Pancreas (tissue), 10 donors: ENCODE measurements at places on chromosomes 7 and 10. TPM values are rescaled to one million over a fixed set of nuclear protein-coding genes. Genes with fewer than 3 reads are reported as not detected.

Gene ARHGEF5
- 20.0 TPM for total RNA-seq

Gene LIPM
- total RNA-seq: not detected

Gene OR13A1
- not detected for total RNA-seq

Gene SLC26A3
- not detected for total RNA-seq

Gene TMEM225B
- total RNA-seq: 1.1 TPM

Gene RNF32
- 0.70 TPM for total RNA-seq

Gene AQP1
- total RNA-seq: 273 TPM

Gene CCDC146
- 2.5 TPM for total RNA-seq

Gene LOXL4
- total RNA-seq: 3.7 TPM

- no peak for DNase-seq
Observed at GRCh38 chr10:121096617-121097431, 245.7 kb downstream of the WDR11 start.

GRCh38 chr7:7438851-7439250 is 96.8 kb downstream of the COL28A1 start:
- no peak for DNase-seq

- DNase-seq: no peak
Observed at GRCh38 chr7:7857143-7857583, 111.4 kb upstream of the GLCCI1 start.

GRCh38 chr10:61995220-61995503 is 93.7 kb downstream of the ARID5B start:
- DNase-seq: no peak

- DNase-seq: no peak
Observed at GRCh38 chr7:132730105-132730504, 153.8 kb upstream of the PLXNA4 start.

DNA sequence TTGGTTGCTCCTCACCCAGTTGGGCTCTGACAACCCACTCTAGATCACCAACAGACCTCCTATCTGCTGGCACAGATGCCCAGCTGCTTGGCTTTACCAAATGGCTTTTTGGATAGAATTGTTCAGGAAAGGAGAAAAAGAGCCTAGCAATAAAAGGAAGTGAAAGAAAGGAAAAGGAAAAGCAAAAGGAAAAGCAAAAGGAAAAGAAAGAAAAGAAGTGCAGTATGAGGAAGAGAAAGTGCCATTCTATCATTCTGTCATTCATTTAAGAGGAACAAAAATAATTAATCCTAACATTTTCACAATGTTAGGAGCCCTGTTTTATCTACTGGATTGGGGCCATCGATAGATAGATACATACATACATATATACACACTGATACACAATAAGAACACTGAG is 353.6 kb downstream of the THSD7A start:
- DNase-seq: no peak

DNA sequence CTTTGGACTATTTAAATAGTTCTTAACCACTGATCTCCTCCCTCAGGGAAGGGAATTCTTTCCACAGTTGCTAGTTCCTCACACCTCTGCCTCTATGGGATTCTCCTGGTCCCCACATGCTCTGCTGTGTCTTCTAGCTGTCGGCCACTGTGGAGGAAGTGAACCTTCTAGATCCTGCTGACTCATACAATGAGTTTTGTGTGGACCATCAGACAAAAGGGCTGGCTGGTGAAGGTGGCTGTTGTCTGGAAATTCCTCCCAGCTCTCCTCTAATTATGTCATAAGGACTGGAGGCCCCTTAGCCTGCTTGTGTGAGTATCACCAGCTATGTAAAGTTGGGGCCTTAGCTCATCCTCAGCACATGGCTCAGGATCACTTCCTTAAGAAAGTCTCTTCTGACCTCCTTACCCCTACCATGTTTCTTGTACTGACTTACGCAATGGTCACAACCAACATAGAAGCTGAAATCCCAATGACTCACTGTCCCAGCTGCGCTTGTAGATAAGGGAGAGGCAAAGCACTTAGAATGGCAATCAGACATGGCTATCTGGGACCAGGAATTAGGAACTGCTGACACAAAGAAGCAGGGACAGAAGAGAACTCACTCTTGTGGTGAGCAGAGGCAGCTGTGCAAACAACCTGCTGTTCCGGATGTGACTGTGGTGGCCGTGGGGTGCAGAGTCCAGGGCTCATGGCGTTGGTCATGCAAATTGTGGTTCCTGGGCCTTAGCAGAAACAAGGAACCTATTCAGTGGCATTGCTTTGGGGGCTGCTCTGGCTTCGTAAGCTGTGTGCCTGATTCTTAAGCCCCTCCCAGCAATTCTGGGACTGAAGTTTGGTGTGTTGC is 2.5 kb upstream of the MACC1 start:
- DNase-seq: peak; percentile 84

- DNase-seq: no peak
Observed at GRCh38 chr7:94176694-94177200, 172.6 kb upstream of the BET1 start.

DNA sequence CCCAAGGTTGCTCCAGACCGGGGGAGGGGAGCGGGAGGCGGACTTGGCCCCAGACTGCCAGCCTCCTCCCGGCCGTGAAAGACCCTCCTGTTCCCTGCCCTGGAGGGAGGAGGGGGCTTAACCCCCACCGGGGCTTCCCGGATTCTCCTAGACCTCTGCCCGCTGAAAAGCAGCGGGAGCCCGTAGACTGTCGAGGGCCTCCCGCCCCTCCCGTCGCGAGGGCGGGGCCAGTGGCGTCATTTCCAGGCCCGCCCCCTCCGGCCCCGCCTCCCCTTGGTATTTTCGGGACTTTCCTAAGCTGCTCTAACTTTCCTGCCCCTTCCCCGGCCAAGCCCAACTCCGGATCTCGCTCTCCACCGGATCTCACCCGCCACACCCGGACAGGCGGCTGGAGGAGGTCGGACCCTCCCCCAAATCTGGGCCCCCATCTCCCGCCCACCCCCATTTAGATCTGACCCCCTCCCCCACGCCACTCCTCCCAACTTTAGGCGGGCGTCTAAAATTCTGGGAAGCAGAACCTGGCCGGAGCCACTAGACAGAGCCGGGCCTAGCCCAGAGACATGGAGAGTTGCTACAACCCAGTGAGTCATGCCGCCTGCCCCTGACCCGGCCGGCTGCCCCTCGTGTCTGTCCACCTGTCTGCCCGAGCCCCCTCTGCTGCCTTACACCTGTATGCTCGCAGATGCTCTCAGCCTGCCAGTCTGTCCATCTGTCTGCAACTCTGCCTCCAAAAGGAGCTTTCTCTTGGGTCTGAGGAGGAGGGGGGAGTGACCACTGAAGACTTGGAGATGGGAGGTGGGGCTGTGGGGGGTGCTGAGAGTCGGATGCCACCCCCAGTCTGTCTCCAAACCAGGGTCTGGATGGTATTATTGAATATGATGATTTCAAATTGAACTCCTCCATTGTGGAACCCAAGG is at the start of gene NFKB2:
TSS of gene NFKB2 (plus strand) at position 306 of the 917 bp plus-strand sequence. CDS start at position 561, 255 bp downstream.
- peak; percentile 92 for DNase-seq

DNA sequence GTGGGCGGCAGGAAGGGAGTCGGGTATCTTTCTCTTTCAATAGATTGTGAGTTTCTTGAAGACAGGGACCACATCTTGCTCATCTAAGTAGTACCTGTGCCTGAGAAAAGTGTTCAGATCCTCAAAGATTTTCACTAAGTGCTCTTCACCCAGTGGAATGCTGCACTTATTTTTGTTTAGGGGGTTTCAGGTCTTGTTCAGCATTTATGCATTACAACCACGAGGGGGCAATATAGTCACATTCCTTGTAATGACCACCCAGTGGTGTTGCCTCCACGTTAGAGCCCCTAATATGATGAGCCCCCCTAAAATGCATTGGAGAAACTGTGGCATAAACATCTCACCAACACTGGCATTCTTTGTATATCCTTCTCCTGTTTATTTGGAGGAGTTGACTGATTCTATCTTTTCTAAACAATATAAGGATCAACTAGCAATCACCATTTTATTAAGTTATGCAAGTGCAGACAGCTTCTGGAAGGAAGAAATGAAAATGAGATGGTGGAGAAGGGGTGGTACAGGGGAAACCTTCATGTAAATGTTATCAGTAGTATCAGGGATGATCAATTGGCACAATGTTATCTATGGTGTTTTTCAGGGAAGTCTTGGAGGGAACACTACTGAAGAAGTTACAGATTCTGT is 3.1 kb upstream of the PAPSS2 start:
- DNase-seq: no peak

DNA sequence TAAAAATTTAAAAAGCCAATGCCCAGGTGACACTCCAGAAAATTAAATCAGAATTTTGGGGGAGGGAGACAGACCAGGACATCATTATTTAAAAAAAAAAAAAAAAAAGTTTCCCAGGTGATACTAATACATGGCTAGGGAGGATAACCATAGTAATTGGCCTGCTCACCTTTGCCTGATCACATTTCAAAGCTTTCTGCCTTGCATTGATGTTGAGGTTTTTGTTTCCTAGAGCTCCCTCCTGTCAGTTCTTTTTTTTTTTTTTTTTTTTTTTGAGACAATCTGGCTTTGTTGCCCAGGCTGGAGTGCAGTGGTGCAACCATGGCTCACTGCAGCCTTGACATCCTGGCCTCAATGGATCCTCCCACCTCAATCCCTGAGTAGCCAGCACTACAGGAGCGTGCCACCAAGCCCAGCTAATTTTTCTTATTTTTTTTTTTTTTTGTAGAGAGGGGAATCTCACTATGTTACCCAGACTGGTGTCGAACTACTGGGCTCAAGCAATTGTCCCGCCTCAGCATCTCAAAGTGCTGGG is 38.1 kb downstream of the CPED1 start:
- DNase-seq: no peak

GRCh38 chr7:92557249-92557648 is 28.7 kb downstream of the RBM48 start:
- no peak for DNase-seq

- DNase-seq: no peak
Observed at GRCh38 chr10:75722609-75723008, 291.2 kb downstream of the LRMDA start.

- DNase-seq: no peak
Observed at GRCh38 chr7:2109251-2109872, 123.4 kb downstream of the MAD1L1 start.

DNA sequence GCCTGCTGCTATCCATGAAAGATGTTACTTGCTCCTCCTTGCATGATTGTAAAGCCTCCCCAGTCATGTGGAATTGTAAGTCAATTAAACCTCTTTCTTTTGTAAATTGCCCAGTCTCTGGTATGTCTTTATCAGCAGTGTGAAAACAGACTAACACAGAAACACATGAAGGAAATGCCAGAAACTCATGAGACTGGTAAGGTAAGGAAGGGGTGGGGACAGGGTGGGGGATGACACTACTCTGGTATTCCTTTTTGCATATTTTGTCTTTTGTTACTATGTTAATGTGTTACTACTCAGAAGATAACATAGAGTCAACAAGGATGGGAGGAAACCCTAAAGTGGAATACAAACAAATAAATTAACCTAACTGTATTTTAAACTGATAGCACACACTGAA is 69.8 kb upstream of the DRGX start:
- DNase-seq: no peak

GRCh38 chr7:91459539-91459938 is 195.3 kb downstream of the FZD1 start:
- DNase-seq: no peak

- no peak for DNase-seq
Observed at GRCh38 chr10:1293636-1294435, 237.7 kb downstream of the WDR37 start.

DNA sequence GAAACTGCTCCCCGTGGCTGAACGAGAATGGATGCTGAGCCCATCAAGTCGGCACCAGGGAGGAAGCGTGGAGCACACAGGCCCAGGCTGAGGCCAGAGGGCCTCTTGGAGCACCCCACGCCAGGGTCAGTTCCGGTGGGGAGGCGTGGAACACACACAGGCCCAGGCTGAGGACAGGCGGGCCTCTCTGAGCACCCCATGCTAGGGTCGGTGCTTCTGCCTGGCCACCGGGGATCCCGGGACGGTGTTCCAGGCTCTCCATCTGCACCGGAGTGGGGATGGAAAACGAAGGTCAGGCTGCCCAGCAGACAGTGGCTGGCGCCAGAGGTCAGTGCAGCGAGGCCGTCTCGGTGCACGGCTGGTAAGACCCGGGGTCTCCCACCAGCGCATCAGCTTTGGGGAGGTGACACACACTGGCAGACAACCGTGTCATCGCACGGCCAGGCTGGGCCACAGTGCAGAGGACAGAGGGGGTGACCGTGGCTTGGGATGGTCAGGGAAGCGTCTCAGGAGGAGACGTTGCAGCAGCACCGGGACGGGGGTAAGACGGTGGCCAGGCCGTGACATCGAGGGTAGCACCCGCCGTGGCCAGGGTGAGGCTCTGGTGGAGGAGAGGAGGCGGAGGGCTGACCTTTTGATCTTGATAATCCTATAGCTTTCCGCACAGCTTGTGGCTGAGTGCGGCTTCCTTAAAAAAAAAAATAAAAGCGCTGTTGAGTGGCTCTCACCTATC is 203.9 kb downstream of the ELFN1 start:
- DNase-seq: no peak

- DNase-seq: no peak
Observed at GRCh38 chr7:107002529-107002998, 41.9 kb upstream of the PRKAR2B start.

- no peak for DNase-seq
Observed at GRCh38 chr10:1348773-1349050, 292.5 kb downstream of the WDR37 start.
